ENCODE measurements at places on chromosomes 1 and 21. TPM values are rescaled to one million over a fixed set of nuclear protein-coding genes. Genes with fewer than 3 reads are reported as not detected.

FLAD1 gene
- 54.6 TPM for polyA plus RNA-seq

GRCh38 chr21:38142224-38142623 is 114.6 kb upstream of the KCNJ15 start:
- no peak for DNase-seq

GRCh38 chr1:14482784-14483450 is 115.6 kb upstream of the KAZN start:
- DNase-seq: no peak

DNA sequence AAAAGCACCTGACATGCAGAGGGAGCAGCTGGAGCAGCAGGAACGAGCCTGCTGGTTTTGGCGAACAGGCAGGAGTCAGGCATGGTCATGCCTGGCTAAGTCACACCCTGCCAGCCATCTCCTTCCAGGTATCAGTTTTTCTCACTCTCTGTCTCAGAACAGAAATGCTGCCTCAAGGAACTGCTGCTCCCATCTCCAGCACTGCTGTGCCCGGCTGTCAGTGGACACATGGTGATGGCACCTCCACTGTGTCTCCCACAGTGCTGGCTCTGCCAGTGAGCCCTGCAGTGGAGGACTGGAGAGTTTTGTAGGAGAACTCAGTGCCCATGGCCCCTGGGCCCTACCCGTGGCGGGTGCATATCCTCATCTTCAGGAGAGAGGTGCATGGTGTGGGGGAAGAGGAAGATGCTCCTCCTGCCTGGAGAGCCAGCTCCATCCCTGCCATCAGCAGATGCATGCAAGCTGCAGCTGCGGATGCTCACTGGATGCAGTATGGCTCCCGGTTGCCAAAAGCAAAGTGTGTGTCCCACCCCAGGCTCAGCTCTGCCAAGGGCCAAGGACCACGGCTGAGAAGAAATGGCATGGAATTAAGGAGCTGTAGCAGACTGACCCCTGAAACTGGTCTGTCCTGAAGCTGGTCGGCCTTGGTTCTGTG is 114.7 kb downstream of the GRIK3 start:
- DNase-seq: no peak

- DNase-seq: no peak
Observed at GRCh38 chr21:29540289-29540688, 241.6 kb downstream of the BACH1 start.

MSH4 gene
- polyA plus RNA-seq: not detected

STMN1 gene
- 515 TPM for polyA plus RNA-seq

GRCh38 chr1:187051618-187052232 is 223.0 kb downstream of the PLA2G4A start:
- DNase-seq: peak; percentile 48

GRCh38 chr1:63135174-63135512 is 187.2 kb upstream of the FOXD3 start:
- no peak for DNase-seq

DNA sequence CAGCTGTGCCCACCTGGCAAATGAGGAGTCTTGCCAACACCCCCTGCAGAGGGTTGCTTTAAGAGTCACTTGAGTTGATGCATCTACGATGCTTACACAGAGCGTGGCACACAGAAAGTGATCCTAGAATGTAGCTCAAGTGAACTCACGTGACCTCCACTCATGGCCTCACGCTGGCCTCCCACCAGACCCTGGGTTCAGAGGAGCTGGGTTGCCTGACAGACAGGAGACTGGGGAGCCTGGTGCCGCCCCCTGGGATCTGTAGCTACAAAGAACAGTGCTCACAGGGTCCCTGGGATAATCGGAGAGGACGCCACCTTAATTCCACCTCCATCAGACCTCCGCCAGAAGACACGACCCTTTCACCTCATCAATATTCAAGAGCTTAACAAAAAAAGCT is 81.4 kb upstream of the CASZ1 start:
- no peak for DNase-seq

DNA sequence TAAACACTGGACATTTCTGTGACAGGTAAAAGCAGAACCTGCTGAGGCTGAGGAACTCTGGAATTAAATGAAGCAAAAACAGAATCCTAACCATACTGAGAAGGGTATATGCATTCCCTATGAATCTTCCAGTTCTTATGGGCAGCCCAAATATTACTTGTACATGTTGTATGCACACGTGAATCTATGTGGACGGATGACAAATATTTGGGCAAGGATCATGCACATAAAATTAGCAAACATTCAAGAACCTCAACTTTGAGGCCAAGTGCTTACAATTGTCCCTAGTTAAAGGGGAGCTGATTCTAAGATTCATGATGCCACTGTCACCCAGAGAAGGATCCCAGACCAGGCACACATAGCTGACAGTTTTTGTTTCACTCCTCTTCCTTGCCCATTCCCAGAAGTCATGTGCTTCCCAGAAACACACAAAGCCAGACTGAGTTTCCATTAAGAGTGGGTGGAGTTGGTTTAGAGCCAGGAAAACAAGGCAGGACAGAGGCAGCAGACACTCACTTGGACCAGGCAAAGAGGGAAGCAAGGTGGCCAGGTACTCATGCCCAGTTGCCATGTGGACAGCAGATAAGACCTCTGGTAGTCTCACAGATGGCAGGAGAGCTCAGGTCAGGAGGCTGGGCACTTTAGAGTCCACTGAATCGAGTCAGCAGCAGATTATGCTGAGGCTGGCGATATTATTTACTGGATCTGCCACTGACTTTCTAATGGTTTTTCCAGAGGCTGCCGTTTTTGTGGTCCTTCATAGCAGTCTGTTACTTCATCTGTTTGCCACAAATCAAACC is 25.6 kb downstream of the AK2 start:
- DNase-seq: no peak

- DNase-seq: peak; percentile 39
Observed at GRCh38 chr1:106608841-106609240, 447.6 kb upstream of the PRMT6 start.

LCE2B gene
- polyA plus RNA-seq: 0.19 TPM

BSND gene
- not detected for polyA plus RNA-seq

DNA sequence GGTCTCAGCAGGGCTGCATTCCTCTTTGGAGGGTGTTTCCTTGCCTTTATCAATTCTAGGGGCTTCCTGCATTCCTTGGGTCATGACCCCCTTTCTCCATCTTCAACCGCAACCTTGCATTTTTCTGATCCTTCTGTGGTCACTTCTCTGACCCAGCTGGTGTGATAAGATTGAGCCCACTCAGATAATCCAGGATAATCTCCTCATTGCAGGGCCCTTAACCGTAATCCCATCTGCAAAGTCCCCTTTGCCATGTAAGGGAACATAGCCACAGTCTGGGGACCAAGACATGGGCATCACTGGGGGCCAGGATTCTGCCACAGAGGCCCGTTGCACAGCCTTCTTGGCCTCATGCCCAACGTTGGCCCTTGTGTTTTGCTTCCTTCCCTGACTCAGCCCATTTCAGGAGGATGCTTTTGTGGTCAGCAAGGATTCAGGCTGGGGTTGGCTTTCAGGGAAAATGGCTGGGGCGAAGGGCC is 35.0 kb upstream of the IL19 start:
- no peak for DNase-seq

- DNase-seq: peak; percentile 91
Observed at GRCh38 chr1:91844862-91845528, 41.0 kb downstream of the TGFBR3 start.

DNA sequence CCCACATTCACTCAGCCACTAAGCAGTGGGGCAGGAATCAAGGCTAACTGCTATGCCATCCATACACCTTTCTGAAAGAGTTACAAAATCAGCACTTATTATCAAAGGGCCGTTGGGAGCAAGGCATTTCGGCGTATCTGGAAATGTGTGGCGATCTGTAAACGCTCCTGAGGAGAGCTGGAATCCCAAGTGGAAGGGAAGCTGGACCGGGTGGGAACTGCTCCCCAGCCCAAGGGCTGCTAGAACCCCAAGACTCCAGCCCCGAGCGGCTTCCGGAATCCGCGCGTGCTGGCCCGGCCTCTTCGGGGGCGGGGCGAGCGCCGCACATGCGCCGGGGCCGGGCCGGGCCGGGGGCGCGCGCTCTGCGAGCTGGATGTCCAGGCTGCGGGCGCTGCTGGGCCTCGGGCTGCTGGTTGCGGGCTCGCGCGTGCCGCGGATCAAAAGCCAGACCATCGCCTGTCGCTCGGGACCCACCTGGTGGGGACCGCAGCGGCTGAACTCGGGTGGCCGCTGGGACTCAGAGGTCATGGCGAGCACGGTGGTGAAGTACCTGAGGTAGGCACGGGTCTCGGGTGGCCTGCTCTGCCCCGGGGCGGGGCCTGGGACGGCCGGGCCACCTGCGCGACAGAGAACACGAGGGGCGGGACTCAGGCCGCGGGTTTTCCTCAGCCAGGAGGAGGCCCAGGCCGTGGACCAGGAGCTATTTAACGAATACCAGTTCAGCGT is at the start of gene NAXE:
TSS of gene NAXE (plus strand) at position 345 of the 726 bp plus-strand sequence. CDS start at position 374, 29 bp downstream.
- no peak for DNase-seq

GRCh38 chr1:228735871-228736586 is 750 bp downstream of the RHOU start:
- DNase-seq: no peak

FAM72A gene
- 6.0 TPM for polyA plus RNA-seq

DNA sequence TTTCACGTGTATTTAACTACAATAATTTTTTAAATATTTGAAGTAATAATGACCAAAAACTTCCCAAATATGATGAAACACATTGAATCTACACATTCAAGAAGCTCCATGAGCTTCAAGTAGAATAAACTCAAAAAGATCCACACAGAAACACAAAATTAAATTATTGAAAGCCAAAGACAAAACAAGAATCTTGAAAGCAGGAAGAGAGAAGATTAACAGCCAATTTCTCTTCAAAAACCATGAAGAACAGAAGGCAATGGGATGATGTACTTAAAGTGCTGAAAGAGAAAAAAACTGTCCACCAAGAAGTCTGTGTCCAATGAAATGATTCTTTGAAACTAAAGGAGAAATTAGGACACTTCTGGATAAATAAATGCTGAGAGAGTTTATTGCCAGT is 5.1 kb upstream of the KRTAP10-10 start:
- DNase-seq: no peak

DNA sequence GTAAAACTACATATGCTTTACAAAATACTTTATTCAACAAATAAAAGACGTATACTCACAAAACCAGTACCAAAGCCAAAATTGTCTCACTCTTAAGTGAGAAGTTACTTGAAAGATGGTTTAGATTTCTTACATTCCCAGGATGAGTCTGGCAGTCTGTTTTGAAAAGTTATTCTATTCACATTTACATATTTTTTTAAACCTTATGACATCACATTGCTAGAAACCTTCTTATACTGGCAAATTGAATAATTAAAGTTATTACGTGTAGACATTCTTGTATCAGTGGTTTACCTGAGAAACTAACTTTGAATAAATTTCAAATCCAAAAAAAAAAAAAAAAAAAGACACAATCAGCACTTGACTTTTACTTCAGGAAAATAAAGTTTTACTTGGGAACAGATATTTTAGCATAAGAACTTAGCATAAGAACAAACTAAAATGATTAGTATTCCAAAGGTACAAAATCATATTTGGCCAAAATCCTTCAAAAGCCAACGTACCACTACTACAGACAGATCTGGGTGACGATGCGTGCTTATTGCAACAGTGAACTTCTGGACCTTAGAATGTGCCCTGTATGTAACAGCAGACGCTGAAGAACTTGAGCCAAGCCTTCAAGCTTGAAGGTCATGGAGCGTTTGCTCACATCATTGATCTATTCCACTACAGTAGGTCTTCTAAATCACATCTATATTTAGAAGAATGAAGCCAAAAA is 2.5 kb downstream of the CDC42BPA start:
- DNase-seq: no peak

TEX38 gene
- not detected for polyA plus RNA-seq

Measured in foreskin keratinocyte (primary cell).